ENCODE measurements at places on chromosomes 7 and 10. TPM values are rescaled to one million over a fixed set of nuclear protein-coding genes. Genes with fewer than 3 reads are reported as not detected.

- DNase-seq = no peak
These were observed 646.0 kb downstream of the KCNMA1 start for GRCh38 chr10:76991621-76992020.

GRCh38 chr7:157400171-157400860 is 63.5 kb downstream of the DNAJB6 start:
- no peak for DNase-seq

- DNase-seq = no peak
These were observed 41.7 kb downstream of the SGMS1 start for GRCh38 chr10:50582046-50582445.

DNA sequence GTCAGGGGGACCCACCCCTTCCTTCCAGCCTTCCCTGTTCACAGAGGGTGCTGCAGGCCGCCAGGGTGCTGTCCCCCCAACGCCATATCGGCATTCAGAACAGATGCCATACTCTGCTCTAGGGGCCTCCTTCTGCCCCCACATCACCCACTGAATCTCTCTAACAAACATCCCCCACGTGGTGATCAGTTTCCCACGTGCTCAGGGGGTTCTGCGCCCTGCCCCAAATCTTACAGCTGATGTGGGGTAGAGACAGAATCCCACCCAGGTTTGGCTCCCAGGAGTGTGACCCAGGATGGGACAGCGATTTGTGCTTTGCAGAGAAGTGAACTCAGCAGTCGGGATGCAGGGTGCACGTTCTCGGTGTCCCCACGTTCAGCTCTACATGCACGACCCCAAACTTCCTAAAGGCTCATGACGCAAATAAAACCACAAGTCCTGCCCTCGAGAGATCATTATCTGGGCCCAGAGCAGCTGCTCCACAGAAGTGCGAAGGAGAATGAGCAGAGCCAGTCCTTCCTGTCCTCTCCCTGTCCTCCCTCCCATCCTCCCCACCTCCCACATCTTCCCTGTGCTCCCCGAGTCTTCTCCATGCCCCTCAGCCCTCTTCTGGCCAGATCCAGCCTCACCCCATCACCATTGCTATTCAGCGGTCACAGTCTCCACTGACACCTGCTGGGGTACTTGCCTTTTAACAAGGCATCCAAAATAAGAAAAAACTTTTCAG is 423.4 kb downstream of the DNAJB6 start:
- no peak for DNase-seq

DNA sequence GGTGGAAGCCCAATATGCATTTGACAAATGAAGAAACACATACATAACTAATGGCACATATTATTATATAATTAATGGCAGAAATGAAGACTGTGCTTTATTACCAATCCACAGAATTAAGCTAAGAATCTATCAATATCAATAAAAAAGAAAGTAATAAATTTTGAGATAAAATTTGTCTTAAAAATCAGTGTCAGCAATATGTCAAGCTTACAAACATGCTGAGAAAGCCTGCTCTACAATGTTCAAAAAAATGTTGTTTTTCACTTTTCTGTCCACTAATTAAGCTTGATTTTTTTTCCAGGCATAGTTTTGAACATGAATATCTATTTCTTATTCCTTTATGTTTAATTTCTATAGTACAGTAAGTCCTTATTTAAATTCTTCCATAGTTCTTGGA is 721.0 kb upstream of the LRRTM3 start:
- no peak for DNase-seq

- no peak for DNase-seq
These were observed 55.3 kb upstream of the ZMIZ1 start for GRCh38 chr10:79013406-79013987.

Gene CYP3A4
- not detected for total RNA-seq

Gene NFE2L3
- total RNA-seq = 45.2 TPM

Gene PLPP4
- total RNA-seq = 10.7 TPM

Gene NODAL
- total RNA-seq = not detected

Measured in PC-3 (cell line).